ENCODE measurements at places on chromosomes 6 and 20. TPM values are rescaled to one million over a fixed set of nuclear protein-coding genes. Genes with fewer than 3 reads are reported as not detected.

- DNase-seq = no peak
Measured at GRCh38 chr6:127566119-127566518, 10.9 kb upstream of the C6orf58 start.

- no peak for DNase-seq
Measured at GRCh38 chr6:170186941-170187668, 103.8 kb downstream of the DLL1 start.

DNA sequence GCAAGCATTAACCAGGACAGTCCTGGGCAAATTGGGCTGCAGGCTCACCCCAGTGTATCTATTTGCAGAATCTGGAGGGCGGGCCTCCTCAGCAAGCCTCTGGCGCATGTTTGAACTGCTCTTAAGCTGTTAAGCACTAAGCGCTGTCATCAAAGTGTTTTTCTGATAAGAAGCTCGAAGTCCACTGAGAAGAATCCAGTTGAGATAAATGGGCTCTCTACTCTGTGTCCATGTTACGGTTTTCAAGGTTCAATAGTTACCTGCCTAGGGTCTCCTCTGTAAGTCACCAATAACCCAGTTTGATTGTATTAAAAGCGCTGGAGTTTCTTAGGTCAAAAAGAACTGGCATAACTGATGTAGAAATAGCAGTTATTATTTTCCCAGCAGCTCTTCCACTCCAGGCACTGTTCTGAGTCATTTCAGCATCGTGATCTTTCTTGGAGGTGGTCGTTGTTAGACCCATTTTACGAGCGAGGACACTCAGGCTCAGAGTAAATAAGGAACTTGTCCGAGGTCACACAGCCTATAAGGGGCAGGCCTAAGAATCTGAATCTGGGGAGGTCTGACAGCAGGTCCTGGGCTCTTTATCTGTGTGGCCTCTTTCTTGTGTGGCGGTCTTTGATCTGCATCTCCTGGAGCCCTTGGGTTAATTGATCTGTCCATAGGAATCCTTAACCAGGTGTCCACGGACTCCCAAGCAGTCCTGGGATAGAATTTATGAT, 207.4 kb upstream of the ZNF217 start:
- no peak for DNase-seq

DNA sequence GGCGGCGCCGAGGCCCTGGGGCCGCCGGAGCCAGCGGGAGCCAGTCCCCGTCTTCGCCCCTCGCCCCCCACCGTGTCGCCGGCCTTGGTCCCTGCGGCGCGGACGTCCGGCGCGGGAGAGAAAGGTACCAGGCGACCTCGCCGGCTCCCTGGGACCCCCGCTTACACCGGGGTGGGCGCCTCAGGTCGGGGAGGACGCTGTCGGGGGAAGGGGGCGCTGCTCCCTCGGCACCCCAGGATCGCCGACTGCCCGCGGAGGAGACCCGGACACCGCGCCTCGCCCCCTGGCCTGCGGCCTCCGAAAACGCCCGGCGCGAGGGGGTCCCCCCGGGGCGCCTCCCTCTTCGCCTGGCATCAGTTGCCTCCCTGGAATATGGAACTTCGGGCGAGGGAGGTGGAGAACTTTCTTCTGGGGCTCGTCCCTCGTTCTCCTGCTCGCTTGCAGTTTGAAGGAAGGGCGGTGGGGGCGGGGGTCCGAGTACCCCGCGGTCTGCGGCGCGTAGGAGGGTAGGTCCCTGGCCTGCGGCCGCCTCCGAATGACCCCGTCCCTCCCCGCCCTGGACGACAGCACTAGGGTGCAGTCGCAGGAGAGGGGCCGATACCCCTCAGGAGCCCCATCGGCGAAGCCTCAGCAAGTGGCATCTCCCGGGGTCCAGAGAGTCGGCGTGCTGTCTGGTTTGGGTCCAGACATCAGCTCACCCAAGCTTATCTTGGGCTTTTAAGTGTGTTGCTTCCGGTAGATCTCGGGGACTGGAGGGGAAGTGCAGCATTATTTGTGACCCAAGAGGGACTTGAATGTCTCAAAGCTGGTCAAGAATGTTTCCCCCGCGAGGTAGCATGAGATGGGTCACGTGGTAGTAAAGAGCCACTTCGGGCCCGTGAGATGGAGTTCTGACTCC, 549 bp downstream of the ANKRD6 start:
- peak; percentile 11 for DNase-seq

DNA sequence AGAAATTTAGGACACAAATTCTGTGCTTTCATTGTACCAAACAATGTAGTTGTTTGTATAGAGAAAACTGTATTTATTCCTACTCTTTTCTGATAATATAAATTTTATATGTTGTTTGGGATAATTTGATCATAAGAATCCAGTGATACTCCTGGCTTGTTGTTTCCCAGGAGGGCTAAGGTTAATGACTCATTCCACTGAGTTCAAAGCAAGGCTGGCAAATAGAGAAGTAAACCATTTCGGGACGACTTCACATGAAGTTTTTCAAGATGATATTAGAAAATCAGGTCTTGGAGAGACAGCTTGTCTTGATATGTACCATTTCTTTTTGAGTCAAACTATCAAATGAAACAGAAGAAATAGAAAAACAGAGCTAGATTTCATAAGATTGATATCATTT, 326.1 kb upstream of the CNR1 start:
- DNase-seq = no peak

The BPIFB4 gene
- total RNA-seq = not detected

- DNase-seq = no peak
Measured at GRCh38 chr6:156279261-156279969, 497.8 kb upstream of the ARID1B start.

DNA sequence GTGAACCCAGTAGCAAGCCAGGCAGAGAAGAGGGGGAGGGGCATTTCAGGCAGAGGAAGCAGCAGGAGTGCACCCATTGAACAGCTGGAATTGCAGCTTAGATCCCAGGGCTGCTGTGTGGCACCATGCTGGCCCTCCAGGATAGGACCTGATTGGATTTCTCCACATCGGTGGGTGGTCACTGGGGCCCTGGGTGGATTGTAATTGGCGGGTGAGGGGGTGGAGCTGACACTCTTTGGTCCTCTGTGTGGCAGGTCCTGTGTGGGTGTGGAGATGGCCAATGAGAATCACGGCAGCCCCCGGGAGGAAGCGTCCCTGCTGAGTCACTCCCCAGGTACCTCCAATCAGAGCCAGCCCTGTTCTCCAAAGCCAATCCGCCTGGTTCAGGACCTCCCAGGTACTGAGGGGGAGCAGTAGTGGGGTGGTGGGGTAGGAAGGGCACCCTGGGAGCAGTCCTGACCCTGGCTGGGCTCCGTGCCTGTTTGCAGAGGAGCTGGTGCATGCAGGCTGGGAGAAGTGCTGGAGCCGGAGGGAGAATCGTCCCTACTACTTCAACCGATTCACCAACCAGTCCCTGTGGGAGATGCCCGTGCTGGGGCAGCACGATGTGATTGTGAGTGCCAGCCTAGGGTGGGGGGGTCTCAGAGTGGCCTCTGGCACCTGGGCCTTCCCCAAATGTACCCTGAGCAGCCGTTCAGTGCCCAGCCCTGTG, 4.4 kb downstream of the PCIF1 start:
- no peak for DNase-seq

DNA sequence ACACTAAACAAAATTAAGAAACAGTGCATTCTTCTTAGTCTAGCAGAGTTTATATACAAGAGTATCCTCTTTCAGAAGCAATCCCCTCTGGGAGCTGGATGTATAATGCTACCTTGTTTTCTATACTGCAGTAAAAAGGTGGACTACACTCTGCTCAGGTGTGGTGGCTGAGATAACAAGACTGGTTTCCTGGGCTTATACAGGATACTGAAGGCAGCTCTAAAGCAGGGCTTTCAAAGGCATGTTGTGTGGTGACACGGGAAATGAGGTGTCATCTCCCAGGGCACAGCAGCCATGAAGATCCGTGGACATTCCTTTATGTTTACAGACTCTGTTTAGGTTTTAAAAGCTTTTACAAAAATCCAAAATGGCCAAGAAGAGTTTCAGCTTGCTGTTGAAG, 136.7 kb downstream of the MAP3K4 start:
- no peak for DNase-seq

DNA sequence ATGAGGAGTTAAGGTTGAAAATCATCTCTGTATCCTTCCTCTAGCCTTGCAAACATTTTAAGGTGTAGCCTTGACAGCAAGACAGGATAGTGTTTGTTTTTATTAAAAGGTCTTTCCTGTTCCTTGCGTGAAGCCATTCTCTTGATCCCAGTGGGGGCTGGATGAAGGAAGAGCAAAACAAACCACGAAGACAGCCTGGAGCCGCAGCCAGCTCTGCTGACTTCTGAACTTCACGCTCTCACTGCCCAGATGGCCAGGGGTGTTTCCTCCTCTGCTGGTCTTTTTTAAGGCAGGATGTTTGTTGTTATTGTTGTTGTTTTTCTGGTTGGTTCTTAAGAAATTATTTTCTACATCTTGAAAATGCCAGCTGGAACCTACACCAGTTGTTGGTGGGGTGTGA, 156.4 kb downstream of the MTHFD1L start:
- no peak for DNase-seq

The TTLL9 gene
- 2.4 TPM for total RNA-seq

The DNMT3B gene
- total RNA-seq = 15.4 TPM

DNA sequence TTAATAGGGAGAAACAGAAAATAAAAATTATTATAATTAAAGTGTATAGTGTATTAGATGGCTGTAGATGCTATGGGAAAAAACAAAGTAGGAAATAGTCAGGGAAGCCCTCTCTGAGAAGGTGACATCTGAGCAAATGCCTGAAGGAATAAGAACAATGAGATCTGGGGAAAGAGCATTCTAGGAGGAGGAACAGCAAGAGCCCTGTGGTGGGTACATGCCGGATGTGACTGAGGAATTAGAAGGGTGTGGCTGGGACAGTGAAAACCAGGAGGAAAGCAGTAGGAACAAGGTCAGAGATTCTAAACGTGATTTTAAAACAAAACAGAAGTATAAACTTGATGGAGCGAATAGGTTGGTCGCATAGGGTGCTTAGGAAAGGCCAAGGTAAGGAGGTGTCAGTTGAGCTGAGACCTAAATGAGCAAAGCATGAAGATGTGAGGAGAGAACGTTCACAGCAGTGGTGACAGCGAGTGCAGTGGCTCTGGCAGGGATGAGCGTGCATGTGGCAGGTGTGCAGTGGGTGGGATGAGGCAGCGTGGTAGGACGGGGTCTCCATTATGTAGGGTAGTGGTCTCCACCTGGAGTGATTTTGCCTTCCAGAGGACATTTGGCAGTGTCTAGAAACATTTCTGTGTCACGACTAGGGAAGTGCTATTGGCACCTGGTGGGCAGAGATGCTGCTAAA, 97.1 kb upstream of the MRPS10 start:
- no peak for DNase-seq

DNA sequence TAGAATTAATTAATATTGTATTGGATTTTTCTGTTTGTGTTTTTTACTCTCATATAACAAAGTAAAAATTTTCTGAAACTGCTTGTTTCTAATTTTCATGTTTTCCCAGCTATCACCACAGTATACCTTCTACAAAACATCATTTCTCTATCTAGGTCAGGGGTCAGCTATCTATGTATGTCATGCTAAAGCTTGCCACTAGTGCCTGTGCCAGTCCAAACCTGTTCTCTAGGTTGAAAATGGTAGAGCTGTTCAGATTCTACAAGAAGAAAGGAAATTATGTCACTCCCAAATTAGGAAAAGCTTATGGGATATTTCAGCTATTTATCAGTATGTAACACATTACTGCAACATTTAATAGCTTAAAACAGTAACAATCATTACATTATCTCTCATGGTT, 5.8 kb upstream of the ME1 start:
- no peak for DNase-seq

The PLCB1 gene
- 16.2 TPM for total RNA-seq

The SCRT2 gene
- not detected for total RNA-seq

The BCL2L1 gene
- total RNA-seq = 136 TPM

The GPLD1 gene
- 7.4 TPM for total RNA-seq

GRCh38 chr6:56655996-56656395, 13.3 kb upstream of the DST start:
- no peak for DNase-seq

The PRRT1 gene
- total RNA-seq = 3.3 TPM

- DNase-seq = no peak
Measured at GRCh38 chr6:32113386-32114352, 4.5 kb upstream of the TNXB start.

The IPCEF1 gene
- total RNA-seq = 0.77 TPM

Measured in progenitor cell of endocrine pancreas (in vitro differentiated cells).